Left cardiac atrium (tissue), 4 donors: ENCODE measurements at places on chromosomes 6 and 20. TPM values are rescaled to one million over a fixed set of nuclear protein-coding genes. Genes with fewer than 3 reads are reported as not detected.

DNA sequence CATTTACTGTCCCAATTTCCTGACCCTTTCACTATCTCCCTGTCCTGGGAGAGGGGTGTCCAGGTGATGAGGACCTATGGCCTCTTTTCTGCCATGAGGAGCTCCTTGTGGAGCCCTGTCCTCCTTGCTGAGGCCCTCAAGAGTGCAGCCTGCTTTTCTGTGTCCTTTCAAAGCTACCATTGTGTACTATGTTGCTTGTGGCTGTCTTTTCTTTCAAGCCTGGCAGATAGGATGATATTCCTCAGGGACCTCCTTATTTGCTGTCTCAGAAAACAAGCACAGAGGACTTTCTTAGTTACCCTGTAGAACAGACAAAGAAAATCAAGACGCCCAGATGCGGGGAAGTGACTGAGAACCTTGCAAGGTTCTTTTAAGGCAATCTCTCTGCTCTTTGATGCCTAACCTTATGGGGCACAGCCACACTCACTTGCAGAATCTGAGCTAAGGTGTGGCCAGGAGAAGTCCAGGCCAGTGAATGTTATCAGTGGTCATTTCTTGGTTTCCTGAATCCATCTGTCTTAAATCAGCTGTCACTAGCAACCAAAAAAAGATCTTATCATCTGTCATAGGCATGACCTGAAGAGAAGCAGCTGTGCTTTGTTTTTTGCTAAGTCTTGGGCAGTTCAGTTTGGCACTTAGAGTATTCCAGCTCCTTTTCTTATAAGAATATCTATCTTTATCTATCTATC, 17.2 kb downstream of the CARMIL1 start:
- DNase-seq = no peak

DNA sequence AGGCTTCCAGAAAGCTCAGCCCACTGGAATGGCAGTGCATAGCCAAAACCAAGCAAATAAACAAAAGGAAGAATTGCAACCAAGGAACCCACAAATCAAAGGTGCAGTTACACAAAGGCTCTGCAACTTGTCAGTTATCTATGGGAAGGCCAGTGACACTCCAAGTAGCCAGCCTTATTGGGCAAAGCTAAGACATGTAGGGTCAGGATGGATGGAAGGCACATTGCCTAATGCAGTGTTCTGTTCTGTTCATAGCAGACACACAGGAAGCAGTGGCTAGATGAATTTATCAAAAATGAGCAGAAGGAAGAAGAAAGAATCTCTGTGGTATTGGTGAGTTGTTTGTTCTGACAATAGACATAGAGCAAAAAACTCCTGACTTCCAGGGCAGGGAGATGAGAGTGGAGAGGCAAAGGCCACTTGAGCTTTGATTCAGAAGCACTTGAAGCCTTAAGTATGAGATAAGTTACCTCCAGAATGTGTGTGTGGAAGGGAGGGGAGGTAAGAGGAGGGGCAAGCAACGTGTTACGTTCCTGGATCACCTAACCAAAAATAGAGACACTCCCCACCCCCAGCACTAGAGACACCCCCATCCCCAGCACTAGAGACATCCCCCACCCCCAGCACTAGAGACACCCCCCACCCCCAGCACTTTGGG, 57.9 kb upstream of the AKAP12 start:
- DNase-seq = no peak

Gene HLA-DMB
- 15.8 TPM for total RNA-seq

DNA sequence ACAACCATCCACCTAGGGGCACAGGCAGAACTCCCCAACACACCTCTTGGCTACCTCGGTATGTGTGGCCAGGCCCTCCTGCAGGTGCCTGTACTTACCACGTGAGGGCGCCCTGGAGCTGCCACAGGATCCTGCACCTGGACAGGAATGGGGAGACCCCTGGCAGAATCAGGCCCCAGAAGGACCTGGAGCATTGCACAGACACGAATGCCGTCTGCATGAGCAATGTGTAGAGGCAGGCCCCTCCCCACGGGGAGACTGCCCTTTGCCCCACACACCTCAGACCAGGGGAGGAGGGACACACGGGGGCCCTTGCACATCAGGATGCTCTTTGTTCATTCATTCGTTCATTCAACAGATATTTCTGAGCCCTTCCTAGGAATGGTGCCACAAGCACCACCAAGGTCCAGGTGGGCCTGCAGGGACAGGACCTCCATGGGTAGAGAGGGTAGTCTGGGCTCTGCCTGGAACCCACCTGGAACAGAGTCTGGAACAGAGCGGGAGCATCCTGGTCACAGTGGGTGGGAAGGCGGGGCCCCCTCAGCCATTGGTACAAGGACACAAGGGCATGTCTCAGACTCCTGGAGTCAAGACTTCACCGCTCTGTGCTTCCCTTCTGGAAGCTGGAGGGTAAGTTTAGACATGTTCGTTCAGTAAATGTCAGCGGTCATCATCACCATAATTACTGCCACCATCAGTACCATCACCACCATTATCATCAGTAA, 32.3 kb downstream of the YTHDF1 start:
- DNase-seq = peak; percentile 33

Gene ZC3H12D
- 1.6 TPM for total RNA-seq
